ENCODE measurements at places on chromosomes 12 and 14.

GRCh38 chr12:51482929-51483697 lies 58.5 kb downstream of the SLC4A8 start:
- no peak for DNase-seq

DNA sequence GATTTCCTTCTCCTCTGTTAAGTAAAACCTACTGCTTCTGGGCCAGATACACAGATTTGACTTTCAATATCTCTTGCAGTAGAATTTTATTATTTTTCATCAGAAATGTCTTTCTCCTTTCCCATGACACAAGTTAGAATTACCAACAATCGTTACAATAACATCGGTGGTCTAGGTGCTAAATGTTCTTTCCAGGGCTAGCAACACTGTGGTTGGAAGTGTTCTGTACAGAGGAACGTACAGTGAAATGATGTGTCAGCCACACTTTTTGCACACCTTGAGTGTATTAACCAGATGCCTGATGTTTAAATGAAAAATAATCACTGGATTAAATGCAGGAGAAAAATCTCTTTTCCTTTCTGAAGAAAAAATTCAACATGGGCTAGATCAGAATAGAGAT lies 27.7 kb upstream of the KLRD1 start:
- no peak for DNase-seq

- DNase-seq: no peak
Measured at GRCh38 chr12:90842477-90842876, 112.5 kb downstream of the CCER1 start.

DNA sequence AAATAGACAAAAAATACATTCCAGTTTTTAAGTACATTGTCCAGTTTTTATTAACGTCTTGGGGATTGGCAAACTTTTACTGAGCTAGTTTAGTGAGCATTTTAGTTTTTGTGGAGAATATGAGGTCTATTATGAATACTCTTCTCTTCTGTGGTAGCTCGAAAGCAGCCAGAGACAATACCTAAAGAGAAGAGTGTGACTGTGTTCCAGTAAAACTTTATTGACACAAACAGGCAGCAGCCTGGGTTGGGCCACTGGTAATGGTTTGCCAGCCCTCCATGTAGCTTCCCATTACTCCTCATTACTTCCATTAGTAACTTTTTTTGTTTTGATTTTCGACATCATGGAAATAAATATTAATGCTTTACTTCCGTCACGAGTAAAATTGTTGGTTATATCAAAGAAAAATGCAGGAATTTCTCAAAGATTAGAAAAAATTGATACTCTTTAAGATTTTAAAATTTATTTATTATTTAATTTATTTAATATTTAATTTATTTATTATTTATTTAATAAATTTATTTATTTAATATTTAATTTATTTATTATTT lies 19.6 kb downstream of the RMST start:
- DNase-seq: no peak

- DNase-seq: no peak
Measured at GRCh38 chr12:57329219-57329618, 78.2 kb upstream of the STAC3 start.

Data from effector memory CD4-positive, alpha-beta T cell (primary cell).